ENCODE measurements at places on chromosomes 1 and 21. TPM values are rescaled to one million over a fixed set of nuclear protein-coding genes. Genes with fewer than 3 reads are reported as not detected.

- DNase-seq = peak; percentile 12
These were observed 189.9 kb downstream of the ZC3H11B start for GRCh38 chr1:219422811-219423598.

- DNase-seq = no peak
These were observed 63.0 kb upstream of the ANGPTL1 start for GRCh38 chr1:178933709-178934490.

- no peak for DNase-seq
These were observed 37.1 kb upstream of the CR2 start for GRCh38 chr1:207417076-207417475.

- no peak for DNase-seq
These were observed 636 bp downstream of the WARS2 start for GRCh38 chr1:119139857-119140176.

DNA sequence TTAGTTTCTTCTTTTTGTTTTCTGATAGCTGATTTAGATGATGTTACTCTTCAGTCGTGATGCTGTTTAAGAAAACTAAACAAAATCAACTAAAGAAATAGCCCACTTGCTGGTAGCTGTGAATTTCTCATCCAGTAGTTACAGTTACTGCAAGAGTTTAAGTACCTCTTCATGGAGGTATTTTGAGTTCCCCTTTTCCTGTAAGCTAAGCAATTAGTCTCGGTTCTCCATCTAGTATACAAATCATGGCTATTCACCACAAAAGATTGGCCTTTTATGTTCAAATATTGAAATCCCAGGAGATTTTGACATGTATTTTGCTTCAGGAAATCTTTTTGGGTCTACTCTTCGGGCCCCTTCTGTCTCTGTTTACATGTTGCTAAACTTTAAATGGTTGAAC, 31.1 kb downstream of the HUNK start:
- DNase-seq = no peak

DNA sequence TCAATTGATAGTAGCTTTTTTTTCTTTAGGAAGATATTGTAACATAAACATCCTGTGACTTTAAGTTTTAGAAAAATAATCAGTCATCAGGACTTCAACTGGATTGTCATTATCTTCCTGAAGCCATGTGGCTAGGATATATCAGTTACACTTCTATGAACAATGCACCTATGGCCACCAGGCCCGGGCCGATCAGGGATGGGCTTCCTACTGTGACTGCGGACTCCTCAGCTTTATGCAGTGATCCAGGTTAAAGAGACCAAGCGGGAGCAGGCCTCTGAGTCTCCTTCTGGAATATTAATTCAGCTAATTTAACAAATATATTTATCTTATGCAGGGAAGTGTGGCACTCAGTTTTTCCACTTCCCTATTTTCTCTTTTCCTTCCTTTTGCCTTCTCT, 200.6 kb downstream of the ADGRL2 start:
- DNase-seq = no peak

DNA sequence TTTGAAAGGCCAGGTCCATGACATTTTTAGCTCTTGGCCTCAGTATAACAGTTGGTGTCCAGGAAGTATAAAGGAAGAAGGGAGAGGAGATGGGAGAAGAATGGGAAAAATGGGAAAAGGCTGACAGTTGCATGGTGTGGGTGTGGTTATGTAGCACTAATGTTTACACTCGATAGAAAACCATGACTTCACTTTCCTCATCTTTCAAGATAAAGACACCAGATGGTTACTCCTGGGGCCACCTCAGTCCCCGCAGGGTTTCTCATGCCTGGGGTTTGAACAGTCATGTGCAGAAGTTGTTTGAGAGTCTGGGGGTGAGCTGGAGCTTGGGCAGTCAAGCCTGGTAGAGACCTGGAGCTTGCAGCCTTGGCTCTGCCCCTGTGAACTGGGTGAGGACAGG, 7.9 kb downstream of the PGBD2 start:
- no peak for DNase-seq

GRCh38 chr1:156706657-156707416, 1.5 kb upstream of the CRABP2 start:
- no peak for DNase-seq

- DNase-seq = no peak
These were observed 18.3 kb downstream of the PLEKHA6 start for GRCh38 chr1:204341380-204341779.

- no peak for DNase-seq
These were observed 130.4 kb downstream of the RERE start for GRCh38 chr1:8687039-8687438.

Gene EVA1C
- total RNA-seq = 28.4 TPM

Gene ATP6V1G3
- not detected for total RNA-seq

Gene SLC5A9
- total RNA-seq = not detected
